ENCODE measurements at places on chromosomes 11 and 22.

DNA sequence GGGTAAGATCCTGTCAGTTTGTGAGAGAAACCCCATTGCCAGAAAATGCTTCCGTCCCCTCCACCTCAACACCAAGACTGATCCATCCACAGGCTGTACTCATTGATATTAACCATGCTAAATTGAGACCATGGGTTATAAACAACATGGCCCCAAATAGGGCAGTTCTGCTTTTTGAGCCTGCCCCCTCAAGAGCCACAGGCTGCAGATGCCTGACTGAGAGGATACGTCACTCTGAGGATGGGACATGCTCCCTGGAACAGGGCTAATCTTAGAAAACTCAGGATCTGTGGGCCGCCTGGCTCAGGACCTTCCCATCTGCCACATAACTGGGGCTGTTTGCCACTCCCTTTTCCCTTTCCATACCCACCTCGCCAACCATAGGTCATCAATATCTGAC is 99.8 kb downstream of the MICAL2 start:
- no peak for DNase-seq

GRCh38 chr11:27514558-27514957 is 8.0 kb upstream of the LIN7C start:
- DNase-seq: no peak

DNA sequence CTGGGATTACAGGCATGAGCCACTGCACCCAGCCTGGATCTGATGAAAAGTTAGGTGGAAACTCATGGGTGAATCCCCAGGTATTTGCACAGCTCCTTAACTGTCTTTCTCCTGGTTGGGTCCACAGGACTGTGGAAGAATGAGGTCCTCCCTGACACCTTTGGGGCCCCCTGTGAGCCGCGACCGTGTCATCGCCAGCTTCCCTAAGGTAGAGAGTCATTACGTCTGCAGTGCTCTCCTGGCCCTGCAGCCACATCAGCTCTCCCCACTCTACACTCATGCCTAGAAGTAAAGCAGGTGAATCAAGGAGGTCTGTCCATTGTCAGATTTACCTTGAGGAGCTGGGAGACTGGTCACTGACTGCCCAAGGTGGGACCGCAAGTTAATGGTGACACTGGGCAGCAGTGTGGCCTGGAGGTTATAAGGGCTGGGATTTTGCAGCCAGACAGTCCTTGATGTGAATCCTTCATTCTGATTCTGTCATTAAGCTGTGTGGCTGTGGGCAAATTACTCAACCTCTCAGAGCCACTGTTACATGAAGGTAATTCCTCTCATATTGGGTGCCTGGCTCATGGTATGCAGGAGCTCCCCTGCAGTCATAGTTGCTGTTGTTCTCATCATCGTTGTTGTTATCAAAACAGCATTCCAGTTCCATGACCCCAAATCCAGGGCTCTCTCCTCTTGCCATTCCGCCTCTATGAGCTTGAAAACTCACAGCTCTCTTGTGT is 1.4 kb downstream of the RAB36 start:
- no peak for DNase-seq

DNA sequence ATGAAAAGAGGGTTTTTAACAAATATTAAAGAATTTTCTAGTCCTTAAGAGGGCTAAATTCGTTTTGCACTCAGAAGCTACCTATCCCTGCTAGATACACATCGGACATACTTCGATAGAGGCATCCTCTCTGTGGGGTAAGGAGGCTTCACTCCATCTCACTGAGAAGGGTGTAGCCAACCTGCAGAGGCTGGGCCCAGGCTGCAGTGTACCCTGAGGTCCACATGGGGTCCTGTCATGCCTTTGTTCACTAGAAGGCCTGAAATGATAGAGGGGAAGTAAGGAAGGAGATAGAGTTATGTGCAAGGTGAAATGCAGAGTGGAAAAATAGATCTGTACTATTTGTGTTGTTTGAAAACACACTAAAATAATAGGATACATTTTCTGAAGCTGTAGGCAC is 45.6 kb downstream of the IGSF9B start:
- no peak for DNase-seq

GRCh38 chr22:19478901-19479354 is at the start of gene UFD1:
Gene UFD1 (minus strand): TSS chr22:19479193. CDS start chr22:19479085, 108 bp downstream.
- DNase-seq: no peak

DNA sequence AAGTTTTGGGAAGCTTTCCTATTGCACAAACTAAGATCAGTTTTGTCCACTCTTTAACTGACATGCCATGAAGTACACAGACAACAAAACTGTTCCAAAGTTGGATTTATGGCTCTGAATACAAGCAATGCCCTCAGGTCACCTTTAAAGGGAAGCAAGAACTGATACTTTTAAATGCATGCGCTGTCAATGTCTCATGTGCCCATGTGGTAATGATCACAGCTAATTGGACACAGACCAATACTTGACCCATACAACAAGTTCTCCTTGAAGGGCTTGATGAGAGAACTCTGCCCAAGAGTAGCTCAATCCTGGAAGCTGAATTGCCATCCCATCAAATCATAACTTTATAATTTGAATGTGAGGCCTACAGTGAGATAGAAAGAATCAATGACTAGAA is 624.9 kb downstream of the ETS1 start:
- DNase-seq: no peak

GRCh38 chr11:33700063-33700501 is 544 bp downstream of the C11orf91 start:
- DNase-seq: no peak

GRCh38 chr11:69775163-69775755 is at the start of gene FGF4:
Gene FGF4 (minus strand): TSS chr11:69775341. CDS start chr11:69775084, 257 bp downstream.
- no peak for DNase-seq

DNA sequence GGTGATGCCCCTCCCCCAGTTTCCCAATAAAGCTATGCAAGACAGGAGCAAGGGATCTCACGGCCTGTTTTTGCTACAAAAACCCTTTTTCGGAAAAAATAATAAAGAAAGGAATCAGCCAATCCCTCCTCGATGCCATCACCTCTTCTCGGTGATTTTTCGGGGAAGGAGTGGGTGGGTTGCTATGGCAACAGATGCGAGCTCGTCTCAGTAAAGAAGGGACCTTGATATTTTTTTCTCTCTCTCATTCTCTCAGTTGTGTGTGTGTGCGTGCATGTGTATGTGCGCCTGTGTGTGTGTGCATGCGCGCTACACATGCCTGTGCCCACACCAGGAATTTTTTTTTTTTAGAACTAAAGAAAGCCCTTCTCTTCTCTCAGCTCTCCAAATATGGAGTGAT is 3.8 kb upstream of the NPAS4 start:
- DNase-seq: no peak

DNA sequence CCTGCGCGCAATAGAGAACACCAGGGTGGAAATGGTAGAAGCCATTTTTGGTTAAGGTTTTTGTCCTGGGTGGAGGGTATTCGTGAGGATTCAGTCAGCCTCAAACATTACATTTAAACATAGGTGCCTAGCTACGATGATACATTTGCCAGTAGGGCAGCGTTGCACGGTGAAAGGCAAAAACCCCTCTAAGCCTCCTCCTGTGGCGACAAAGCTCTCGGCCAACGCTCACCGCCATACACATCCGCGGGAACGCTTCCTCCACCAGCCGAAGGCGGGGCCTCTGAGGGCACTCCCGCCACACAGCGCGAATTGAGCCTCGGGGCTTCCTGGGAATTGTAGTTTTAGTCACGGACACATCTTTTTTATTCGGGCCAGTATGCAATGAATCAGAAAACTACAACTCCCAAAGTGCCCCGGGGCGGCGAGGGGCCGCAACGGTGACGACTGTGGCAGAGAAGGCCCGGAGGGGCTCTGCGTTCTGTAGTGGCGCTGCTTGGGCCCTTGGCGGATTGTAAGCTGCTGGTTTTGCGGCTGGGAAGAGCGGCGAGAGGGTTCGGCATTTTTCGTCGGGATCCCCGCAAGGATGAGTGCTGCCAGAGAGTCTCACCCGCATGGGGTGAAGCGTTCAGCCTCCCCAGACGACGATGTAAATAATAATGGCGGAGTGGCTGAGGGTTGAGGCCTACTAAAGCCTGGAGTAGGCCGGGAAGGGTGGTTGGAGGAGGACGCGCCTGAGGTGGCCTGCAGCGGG is at the start of gene C11orf58:
Gene C11orf58, plus strand, starts transcription at position 455 of the 754 bp plus-strand sequence. Its CDS starts 132 bp downstream, at position 587.
- DNase-seq: peak; percentile 96

GRCh38 chr22:46909237-46910030 is 147.0 kb downstream of the TBC1D22A start:
- no peak for DNase-seq

DNA sequence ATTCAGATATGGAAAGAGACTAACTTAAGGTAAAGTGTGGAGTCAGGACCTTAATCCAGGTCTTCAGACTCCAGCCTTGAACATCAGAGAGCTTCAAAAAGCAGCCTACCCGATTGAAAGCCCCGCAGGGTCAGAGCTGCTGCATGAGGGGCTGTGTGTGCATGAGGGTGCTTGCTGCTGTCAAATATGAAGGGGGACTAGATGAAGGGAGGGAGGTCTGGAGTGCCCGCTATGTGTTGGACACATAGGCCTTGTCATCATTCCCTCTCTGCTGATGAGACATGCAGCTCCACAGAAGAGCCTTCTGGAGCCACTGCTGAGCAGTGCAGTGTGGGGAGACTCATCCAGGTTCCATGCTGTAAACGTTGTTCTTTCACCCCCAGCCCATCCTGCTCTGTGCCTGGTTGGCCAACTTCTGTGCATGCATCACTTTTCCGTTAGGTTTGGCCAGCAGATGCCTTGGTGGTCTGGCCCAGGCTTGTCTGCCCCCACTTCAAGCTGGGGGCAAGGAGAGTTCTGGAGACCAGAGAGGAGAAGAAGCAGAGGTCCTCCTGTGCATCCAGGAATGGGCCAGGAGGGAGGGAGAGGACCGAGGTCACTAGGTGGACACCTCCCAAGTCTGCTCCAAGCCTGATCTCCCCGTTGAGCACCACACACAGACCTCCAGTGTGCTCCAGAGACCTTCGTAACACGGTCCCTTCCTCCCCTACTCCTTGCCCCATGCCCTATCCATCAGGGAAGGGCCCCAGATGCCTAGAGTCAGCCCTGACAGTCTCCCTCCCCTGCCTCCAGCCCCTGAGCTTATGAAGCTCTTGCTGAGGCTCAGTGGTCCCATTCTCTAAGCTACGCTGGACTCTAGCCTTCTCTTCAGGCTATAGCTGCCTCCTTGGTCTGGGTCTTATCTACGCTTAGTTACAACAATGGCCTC is 32.0 kb downstream of the LRRC32 start:
- DNase-seq: no peak

DNA sequence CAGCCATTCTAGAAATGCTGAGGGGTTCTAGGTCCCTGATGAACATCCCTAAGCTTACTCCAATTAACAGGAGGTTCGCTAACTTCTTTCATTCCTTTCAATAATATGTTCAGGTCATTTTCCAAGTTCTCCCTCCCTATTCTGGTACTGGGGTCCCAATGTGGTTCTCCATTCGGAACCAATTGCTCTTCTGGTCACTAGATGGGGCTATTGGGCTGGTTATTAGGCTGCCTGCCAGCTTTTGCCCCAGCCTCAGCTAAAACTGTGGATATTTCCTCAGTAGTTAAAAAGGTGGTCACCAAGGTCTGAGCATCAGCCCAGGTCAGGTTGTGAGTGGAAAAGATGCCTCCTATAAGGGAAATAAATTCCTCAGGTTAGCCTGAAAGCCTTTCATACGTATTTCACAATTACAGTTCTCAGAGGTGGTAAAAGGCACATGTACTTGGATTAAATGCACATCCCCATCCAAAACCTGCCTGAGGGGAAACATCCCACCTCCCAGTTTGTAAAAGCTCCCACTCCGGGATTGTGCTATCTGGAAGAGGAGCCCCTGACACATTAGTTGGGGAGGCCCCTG is 161.1 kb upstream of the CCDC179 start:
- no peak for DNase-seq

DNA sequence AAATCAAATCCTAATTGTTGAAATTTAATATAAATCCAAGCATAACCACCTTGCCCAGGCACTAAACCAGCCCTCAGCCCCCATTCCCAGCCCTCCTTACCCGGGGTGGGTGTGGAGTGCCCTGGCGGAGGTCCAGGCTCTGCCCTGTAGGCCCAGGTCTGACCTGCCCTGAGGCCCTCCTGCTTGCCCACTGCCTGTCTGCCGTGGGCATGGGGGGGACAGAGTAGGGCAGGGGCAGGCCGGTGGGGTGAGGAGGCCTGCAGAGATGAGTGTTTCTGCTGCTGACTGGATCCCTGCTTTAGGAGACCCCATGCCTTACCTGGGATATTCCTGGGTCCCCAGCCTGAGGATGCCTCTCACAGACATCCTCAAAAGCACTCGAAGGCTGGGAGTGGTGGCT is 3.6 kb upstream of the CHID1 start:
- DNase-seq: no peak

- DNase-seq: no peak
Observed at GRCh38 chr22:29074276-29074772, 1.5 kb downstream of the KREMEN1 start.

- no peak for DNase-seq
Observed at GRCh38 chr22:44192816-44193534, 12.2 kb downstream of the PARVG start.

GRCh38 chr11:102422817-102423712 is 29.5 kb downstream of the TMEM123 start:
- peak; percentile 26 for DNase-seq

GRCh38 chr22:42344361-42344905 is 74.0 kb upstream of the TCF20 start:
- DNase-seq: no peak

DNA sequence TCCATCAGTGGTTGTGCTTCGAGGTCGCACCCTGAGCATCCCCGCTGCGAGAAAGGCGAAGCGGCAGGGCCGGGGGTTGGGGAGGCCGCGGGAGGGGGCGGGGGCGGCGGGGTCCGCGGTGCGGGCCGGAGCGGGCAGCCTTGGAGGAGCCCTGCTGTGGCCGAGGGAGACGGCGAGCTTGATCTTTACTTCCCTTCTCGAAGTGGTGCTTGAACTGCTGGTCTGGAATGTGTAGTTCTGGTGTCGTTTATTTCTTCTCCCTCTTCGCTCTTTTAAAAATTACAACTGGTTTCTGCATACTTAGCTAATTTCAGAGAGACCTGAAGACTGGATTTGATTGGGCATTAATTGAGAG is 1.1 kb downstream of the APLP2 start:
- DNase-seq: peak; percentile 44

GRCh38 chr11:48354677-48355076 is 11.6 kb downstream of the OR4C5 start:
- DNase-seq: no peak

GRCh38 chr11:12693479-12694182 is 19.4 kb downstream of the TEAD1 start:
- peak; percentile 92 for DNase-seq

DNA sequence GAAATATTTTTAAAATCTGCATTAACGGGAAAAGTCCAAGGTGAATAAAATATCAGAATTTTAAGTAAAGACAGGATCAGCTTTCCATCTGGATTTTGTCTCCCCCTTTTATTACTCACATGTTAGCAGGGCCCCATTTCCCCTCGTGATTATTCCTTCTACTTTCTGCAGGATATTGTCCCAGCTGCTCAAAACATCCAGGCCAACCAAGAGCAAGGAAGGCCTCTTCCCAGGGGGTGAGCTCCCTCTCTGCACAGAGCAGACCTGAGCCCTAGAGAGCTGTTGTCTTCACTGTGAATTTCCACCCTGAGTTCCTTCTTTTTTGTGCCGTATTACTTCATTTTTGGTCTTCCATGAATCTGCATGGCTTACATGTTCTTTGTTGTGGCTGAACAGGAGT is 3.7 kb upstream of the TMPRSS13 start:
- no peak for DNase-seq

GRCh38 chr22:42428025-42428424 is 4.2 kb downstream of the NFAM1 start:
- DNase-seq: no peak

- no peak for DNase-seq
Observed at GRCh38 chr11:74937696-74938475, 11.0 kb downstream of the XRRA1 start.

GRCh38 chr11:8296872-8297271 is 33.2 kb upstream of the LMO1 start:
- DNase-seq: no peak

- no peak for DNase-seq
Observed at GRCh38 chr11:70024773-70025045, 53.4 kb upstream of the ANO1 start.
